ENCODE measurements at places on chromosomes 11 and 22.

DNA sequence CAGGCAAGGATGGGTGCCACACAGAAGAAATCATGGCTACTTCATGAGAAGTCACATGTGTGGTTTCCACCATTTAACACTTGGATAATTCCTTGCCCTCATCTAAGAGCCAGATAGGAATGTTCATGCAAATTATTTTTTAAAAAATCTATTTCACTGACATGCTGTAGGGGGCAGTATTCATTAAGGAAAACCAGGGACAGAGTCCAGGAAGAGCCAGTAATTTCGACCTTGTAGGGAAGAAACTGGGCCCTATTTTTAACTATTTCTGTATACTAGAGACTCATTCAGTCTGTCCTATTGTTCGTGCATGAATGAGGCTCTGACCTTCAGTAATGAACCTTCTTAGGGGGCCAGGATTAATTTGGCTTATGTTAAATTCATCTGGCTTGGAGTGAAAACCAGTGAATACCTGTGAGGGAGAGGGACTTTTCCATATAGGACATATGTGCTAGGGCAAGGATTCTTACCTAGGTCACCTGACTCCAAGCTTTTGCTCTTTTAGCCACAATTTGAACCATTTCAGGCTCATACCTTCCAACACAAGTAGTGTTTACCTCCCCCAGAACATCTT is 192.7 kb downstream of the NAV2 start:
- no peak for DNase-seq

DNA sequence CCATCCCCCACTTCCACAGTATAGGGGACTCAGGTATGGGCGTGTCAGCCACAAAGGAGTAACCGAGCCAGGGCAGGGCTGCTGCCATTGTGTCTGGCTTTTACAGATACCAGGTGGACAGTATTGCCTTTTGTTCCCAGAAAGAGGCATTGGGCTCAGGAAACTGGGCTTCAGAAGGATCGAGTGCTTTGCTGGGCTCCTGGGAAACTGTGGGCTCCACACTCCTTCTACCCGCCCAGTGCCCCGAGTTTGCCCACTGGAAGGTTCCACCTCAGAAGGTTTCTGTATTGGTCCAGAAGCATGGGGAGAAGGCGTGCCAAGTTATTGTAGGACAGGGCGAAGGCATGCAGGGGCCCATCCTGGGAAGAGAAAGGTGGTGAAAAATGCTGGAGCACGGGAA is 894.4 kb downstream of the TBC1D22A start:
- no peak for DNase-seq

DNA sequence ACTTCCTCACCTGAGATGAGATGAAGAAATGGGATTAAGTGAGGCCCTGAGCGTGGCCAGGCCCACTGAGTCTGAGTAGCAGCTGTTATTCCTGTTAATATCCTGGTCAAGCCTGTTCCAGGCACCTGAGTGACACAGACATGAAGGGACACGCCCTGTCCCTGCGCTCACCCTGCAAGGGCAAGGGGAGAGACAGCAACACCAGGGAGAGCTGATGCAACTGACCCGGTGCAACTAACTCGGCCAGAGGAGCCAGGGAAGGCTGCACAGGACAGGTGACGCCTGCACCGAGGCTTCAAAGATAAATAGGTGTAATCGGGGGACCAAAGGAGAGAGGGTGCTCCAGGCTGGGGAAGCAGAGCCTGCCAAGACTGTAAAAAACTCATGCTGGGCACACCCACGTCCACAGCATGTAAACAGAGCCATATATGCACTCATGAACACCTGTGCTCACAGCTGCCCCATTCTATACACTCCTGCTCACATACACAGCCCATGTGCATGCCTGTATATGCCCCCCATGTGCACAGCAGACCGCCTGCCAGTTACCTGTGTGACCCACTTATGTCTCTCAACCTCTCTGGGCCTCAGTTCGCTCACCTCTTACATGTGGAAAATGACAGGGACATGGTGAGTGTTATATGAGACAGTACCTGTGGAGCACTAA is 22.8 kb upstream of the GCAT start:
- DNase-seq, result no peak

- DNase-seq, result no peak
Measured at GRCh38 chr11:128238521-128239265, 348.7 kb downstream of the ETS1 start.

DNA sequence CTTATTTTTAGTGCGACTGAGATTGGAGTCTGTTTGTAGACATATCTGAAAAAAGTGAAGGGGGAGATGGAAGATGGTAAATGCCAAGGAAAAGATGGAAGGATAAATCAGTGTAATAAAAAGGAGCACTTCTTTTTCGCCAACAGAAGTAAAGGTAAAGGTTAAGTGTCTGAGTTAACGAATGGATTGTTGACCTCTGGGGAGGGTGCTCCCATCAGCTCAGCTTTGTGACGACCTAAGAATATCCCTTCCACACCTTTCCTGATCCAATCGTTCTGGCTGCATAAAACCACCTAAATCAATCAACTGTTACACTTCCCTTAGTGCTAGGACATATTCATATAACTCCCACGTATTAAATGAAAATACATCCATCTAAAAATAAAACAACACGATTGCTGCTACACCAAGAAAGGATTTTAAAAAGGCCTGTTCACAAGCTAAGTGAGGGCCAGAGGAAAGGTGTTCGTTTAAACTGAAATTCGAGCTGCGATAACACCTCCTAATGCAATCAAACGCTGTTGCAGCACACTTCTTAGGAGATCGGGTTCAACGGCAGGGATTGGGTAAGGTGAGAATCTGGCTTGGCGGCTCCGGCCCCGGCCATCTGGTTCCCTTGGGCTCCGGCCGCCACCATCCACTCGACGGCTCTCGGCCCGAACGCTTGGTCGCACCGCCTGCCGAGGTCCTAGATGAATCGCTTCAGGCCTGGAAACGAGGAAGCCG is 658 bp downstream of the C11orf71 start:
- no peak for DNase-seq

DNA sequence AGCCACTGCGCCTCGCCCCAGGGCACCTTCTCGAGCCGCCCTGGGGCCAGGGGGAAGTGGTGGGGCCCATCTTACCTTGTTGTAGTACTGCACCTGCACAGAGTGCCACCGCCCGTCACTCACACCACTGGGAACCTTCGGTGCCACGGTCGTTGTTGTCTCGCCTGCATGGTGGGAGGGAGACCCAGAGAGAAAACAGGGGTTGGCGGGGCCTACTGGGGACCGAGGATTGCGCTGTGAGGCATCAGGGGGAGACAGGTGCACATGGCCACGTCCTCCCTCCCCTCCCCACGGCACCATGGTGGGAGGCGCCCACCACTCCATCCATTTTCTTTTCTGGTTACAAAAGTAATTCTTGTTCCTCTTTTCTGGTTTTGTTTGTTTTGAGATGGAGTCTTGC is 97.8 kb downstream of the TRMU start:
- DNase-seq, result no peak

DNA sequence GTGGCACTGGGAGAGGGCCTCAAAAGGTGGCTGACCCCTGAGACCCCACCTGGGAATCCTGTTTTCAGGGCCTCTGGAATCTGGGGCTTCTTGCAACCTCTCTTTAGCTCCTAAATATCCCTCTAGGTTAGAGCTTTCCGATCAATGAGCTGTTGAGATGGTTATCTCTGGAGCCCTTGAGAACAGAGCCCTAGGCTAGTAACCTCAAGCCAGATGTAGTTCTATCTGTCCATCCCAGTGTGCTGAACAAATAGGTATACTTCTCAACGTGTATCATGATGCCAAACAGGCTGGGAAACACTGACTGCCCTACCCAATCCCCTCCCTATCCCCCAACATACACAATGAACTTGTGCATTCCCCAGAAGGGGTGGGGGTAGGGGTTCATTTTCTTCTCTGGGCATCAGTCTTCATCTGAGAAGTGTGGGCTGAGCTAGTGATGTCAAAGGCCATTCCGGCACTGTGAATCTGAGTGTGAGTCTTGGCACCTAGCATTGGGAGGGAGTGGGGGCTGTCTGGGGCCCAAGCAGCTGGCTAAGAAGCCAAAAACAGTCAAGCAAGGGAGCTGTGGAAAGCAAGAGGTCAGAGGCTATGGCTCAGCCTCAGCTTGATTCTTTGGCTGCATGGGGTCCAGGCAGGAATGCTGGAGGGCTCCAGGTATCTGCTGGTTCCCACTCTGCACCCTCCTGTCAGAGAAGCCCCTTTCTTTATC is 17.3 kb downstream of the CD82 start:
- no peak for DNase-seq

DNA sequence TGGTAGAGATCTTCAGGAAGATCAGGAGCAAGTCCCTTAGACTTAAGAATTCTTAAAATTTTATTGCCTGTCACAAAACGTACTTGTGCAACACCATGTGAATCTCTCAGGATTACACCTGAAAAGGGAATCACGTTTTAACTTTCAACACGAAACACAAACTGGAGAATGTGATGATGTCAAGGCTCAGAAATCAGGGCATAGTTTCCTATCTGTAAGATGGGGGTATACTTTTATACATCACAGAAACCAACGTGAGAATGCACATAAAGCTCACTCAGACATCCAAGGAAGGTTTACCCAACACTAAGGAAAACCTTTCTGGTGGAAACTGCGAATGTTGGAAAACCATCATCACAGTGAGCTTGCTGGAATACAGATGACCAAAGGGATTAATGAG is 2.0 kb downstream of the RPS13 start:
- no peak for DNase-seq

DNA sequence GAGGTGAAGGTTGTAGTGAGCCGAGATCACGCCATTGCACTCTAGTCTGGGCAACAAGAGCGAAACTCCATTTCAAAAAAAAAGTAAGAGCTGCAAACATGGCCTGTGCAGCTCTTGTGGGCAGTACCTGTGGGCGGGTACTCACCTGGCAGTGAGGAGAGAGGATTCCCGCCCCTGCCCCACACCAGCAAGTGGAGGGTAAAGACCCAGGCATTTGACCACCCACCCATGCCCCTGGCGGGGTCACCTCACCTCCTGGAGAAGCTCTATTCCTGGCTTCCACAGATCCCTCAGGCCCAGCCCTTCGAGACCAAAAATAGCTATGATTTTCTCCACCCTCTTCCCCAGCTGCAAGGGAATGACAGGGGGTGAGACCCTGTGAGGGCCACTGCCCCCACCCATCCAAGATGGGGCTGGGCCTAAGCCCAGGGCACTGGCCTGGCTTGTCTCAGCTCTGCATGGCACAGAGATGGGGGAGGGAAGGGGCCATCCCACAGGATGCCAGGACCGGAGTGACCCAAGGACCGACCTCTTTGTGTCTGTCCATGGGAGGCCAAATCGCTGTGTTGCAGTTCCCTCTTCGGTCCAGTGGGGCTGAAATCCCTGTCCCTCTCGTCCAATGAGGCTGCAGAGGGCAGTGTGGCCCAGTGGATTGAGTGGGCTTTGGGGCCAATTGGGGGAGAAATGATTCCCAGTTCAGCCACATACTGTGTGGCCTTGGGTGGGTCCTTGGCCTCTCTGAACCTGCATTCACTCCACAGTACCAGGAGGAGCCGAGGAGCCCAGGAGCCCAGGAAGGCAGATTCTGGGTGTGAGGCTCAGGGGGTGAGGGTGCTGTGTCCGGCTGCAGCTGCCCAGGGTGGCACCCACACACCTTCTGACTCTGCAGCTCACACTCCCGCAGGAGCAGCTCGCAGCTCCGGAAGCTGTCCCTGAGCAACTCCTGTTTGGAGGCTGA is 14.6 kb downstream of the SEC14L6 start:
- no peak for DNase-seq

- DNase-seq, result no peak
Measured at GRCh38 chr11:125542709-125543108, 26.6 kb upstream of the EI24 start.

DNA sequence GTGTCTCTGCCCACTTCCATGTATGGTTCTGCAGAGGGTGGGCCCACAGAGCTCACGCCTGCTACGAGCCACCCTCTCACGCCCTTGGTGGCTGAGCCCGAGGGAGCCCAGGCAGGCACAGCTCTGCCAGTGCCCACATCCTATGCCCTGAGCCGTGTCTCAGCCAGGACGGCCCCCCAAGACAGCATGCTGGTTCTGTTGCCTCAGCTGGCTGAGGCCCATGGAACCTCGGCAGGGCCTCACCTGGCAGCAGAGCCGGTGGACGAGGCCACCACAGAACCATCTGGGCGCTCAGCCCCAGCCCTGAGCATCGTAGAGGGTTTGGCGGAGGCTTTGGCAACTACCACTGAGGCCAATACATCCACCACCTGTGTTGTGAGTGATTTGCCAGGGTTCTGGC is 64.0 kb downstream of the OTOG start:
- no peak for DNase-seq

All from stimulated activated CD8-positive, alpha-beta memory T cell treated with anti-CD3 and anti-CD28 coated beads, Interleukin-4, amount 100 ng/mL, for 1 hour (primary cell).